ENCODE measurements at places on chromosomes 16 and 17. TPM values are rescaled to one million over a fixed set of nuclear protein-coding genes. Genes with fewer than 3 reads are reported as not detected.
A peak's percentile ranks its signal among the peaks of the same experiment; 100 is the strongest.

GRCh38 chr17:82972836-82973372 is 106.5 kb upstream of the METRNL start:
- DNase-seq, result no peak

DNA sequence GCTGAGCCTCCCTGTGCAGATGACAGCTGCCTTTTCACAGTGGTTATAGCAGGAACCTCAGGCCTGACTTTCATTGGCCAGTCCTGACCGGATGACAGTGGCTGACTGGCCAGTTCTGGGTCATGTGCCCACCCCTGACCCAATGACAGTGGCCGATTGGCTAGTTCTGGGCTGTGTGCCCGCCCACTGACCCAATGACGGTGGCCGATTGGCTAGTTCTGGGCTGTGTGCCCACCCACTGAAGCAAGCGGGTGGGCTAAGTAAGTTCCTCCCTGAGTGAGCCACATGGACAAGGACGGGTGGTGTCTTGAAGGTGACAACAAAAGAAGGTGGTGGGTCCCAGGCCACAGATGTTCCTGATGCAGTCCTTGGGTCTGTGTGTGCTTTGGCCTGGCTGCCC is 9.5 kb downstream of the DEF8 start:
- DNase-seq, result peak; percentile 15

DNA sequence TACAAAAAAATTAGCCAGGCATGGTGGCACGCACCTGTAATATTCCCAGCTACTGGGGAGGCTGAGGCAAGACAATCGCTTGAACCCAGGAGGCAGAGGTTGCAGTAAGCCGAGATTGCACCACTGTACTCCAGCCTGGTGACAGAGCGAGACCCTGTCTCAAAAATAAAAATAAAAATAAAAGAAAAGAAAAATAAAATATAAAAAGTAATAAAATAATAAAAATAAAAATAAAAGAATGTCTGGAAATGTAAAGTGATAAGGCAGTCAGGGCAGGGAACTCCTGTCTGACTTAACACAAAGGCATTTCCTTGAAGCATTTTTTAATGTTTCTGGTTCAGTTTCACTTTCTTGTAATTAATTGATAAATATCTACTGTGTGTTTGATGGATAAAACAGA is 34.7 kb upstream of the DNAJA2 start:
- peak; percentile 6 for DNase-seq

- peak; percentile 61 for DNase-seq
Observed at GRCh38 chr17:29390851-29391631, 878 bp downstream of the TAOK1 start.

GRCh38 chr16:69116906-69117305 is 11.5 kb downstream of the HAS3 start:
- DNase-seq, result no peak

DNA sequence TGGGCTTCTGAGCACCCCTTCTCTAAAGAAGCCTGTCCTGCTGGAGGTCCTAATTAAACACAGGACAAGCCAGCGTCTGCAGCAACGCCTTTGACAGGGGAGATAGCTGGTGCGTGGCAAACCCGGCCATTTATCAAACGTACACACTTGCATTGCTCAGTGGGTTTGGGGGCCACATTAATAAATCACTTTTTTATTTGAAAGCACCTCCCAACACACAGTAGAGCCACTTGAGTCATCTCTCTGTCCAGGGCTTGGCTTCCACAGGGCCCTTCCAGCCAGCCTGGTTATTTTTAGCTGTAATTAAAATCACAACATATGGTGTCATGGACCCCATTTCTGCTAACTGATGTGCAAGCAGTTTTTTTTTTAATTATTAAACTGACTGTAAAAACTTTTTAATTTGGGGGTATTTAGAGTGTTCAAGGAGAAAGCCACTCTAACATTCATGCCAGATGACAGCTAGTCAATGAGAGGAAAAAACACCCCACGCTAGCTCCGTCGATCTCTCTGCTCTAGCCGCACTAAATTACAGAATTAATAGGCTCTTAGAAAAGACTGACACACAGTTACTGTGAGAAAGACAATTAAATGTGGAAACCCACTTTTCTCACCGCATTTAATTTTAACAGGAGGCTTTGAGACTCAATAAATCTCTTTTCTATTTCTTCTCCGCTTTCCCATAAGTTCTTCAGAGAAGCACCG is 201.0 kb upstream of the WSCD1 start:
- DNase-seq, result no peak

GRCh38 chr16:1137604-1138003 is 15.3 kb upstream of the CACNA1H start:
- no peak for DNase-seq

The RNU2-1 gene
- not detected for total RNA-seq

GRCh38 chr16:48444574-48444973 is 59.4 kb upstream of the SIAH1 start:
- peak; percentile 96 for DNase-seq

DNA sequence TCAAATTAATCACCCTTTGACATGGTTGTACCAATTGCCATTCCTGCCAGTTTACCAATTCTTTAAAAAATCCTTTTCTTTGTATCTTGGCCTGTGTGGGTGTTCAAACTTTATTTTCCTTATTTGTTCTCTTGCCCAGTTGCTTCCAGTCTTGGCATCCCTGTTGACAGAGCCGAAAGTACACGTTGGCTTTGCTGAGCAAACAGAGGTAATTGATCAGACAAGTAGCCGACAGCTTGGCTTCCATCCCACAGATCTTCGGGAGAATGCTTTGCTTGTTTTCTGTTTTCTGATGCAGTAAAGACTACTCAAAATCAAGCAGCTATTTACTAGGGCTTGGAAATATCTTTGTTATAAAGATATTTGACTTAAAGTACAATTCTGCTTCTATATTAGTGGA is 506.8 kb upstream of the SALL1 start:
- DNase-seq, result no peak

GRCh38 chr16:57972306-57972705 is 1.4 kb upstream of the CNGB1 start:
- DNase-seq, result no peak

GRCh38 chr17:5200360-5200759 is 8.7 kb upstream of the ZNF594 start:
- DNase-seq, result no peak

- no peak for DNase-seq
Observed at GRCh38 chr17:11334493-11334892, 93.5 kb downstream of the SHISA6 start.

GRCh38 chr17:51722994-51723393 is 435.5 kb downstream of the CA10 start:
- DNase-seq, result no peak

The HOXB7 gene
- 7.1 TPM for total RNA-seq

GRCh38 chr16:88308441-88309173 is 74.2 kb upstream of the ZNF469 start:
- DNase-seq, result no peak

The TMEM92 gene
- total RNA-seq, result not detected

GRCh38 chr16:58102665-58103392 is 26.4 kb downstream of the CFAP20 start:
- no peak for DNase-seq

GRCh38 chr16:73817526-73818324 is 478.9 kb upstream of the PSMD7 start:
- no peak for DNase-seq

DNA sequence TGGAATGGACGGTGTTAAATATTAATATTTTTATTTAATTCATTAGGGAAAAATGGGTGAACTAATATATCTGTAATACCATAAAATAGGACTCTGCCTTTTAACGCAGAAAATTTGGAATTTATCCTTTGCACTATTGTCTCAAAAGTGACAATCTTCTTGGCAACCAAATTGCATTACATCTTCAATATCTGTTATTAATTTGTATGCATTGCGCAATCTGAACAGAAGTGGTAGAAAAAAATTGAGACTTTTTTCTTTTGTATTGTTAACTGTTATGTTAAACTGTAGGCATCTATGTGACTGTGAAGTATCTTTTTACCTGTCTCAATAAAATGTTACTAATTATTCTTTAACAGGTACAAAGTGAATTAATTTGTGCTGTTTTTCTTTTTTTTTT is 55.6 kb downstream of the PPM1E start:
- peak; percentile 4 for DNase-seq

The ARL5C gene
- not detected for total RNA-seq

DNA sequence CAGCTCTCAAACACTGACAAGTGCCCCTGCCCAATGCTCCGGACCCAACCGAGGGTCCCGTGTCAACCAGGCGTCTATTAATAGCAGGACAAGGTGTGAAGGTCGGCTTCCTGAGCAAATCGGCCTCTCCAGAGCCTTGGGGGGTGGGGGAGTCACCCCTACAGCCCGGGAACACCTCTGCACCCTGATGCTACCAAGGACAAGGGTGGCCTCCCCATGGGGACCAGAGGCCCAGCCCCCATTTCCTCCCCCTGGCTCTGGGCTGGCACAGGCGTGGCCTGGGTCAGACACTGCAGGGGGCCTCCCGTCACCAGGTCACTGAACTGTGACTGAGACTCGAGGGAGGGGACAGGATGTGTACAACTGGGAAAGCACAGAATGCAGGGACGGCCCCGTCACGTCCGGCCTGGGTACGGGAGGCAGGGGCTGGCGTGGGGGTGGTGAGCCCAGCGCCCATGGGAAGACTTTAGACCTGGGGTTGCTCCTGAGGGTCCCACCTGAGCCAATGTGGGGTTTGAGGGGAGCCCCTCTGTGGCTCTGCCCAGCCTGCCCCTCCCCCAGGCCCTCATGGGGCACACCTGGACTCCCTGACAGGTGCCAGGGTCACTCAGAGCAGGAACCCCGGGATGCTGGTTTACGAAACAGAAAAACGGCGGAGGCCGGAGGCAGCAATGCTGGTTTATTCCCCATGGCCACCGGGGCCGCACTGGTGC is 579 bp upstream of the CYBA start:
- DNase-seq, result no peak

DNA sequence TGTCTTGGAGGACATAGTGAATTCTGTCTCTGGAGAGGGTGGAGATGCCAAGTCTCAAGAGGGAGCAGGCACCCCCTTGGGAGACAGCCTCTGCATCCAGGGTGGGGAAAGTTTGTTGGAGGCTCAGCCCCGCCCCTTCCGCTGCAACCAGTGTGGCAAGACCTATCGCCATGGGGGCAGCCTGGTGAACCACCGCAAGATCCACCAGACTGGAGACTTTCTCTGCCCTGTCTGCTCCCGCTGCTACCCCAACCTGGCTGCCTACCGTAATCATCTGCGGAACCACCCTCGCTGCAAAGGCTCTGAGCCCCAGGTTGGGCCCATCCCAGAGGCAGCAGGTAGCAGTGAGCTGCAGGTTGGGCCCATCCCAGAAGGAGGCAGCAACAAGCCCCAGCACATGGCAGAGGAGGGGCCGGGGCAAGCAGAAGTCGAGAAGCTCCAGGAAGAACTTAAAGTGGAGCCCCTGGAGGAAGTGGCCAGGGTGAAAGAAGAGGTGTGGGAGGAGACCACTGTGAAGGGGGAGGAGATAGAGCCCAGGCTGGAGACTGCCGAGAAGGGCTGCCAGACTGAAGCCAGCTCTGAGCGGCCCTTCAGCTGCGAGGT is 5.2 kb downstream of the ZNF646 start:
- no peak for DNase-seq

- DNase-seq, result no peak
Observed at GRCh38 chr17:7873051-7873450, 15.2 kb downstream of the CYB5D1 start.

The SOX8 gene
- 0.89 TPM for total RNA-seq

- DNase-seq, result no peak
Observed at GRCh38 chr16:30925632-30925987, 2.2 kb downstream of the FBXL19 start.

The KRTAP4-9 gene
- not detected for total RNA-seq

GRCh38 chr17:41803049-41804020 is 8.4 kb downstream of the P3H4 start:
- no peak for DNase-seq

The NGFR gene
- 0.43 TPM for total RNA-seq

DNA sequence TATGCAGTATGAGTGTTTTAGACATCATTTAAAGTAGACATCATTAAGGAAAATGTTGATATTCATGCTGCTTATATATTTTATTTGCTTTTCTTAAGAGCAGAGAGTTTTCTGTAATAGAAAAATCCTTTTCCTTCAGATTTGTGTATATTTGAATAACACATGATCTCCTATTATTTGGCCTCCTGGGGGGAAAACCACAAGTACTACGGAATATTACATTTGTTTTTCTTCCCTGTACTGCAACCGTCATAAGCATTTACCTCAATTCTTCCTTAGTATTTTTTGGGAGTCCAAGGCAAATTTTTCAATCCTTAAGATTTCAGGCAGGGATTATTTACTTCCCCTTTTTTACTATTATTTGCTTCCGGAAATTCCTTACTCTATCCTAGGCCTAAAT is 6.0 kb downstream of the RSPRY1 start:
- DNase-seq, result no peak

DNA sequence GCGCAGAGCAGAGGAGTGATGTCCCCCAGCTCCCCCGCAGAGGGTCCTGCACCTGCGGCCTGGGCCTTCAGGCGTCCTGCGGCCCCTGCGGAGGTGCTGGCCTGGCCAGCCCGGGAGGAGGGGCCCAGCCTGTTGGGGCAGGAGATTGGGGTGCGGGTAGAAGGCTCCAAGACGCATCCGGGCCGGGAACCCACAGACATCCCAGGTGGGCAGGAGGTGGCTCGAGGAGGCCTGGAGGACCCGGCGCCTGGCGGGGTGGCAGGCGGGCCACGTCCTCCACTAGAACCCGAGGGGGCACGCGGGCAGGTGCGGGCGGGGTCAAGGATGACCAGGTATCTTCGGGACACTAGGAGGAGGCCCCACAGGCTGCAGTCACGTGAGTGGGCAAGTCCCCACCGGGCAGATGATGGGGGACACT is 647 bp upstream of the SECTM1 start:
- DNase-seq, result no peak

The RAB37 gene
- not detected for total RNA-seq

- peak; percentile 90 for DNase-seq
Observed at GRCh38 chr16:69073181-69073702, 32.2 kb upstream of the HAS3 start.

The CLEC3A gene
- not detected for total RNA-seq

The DHRS7C gene
- total RNA-seq, result not detected

The PYCARD gene
- total RNA-seq, result 20.1 TPM

- no peak for DNase-seq
Observed at GRCh38 chr17:72877348-72877747, 215.1 kb downstream of the SLC39A11 start.

GRCh38 chr17:47813077-47813476 is 8.5 kb downstream of the OSBPL7 start:
- DNase-seq, result no peak

- DNase-seq, result no peak
Observed at GRCh38 chr16:79265701-79266100, 334.8 kb downstream of the MAF start.

- no peak for DNase-seq
Observed at GRCh38 chr17:83178533-83179304, 99.3 kb downstream of the METRNL start.

GRCh38 chr16:22252317-22252716 is 44.9 kb upstream of the POLR3E start:
- no peak for DNase-seq
